ENCODE measurements at places on chromosomes 16 and 17.
A peak's percentile ranks its signal among the peaks of the same experiment; 100 is the strongest.

- H3K4me1 ChIP-seq: peaks cover 36% of the 10 kb centered on the region
- no peaks in the 10 kb centered on the region for H3K27me3 ChIP-seq
- H3K4me3 ChIP-seq: peak overlapping the region; percentile 28
- H3K36me3 ChIP-seq: 0 out of 2 replicates have a peak, but pooled peaks cover 5% of the 10 kb centered on the region
- DNase-seq: no peak
Observed at GRCh38 chr16:87457061-87457611, 35.7 kb downstream of the ZCCHC14 start.

DNA sequence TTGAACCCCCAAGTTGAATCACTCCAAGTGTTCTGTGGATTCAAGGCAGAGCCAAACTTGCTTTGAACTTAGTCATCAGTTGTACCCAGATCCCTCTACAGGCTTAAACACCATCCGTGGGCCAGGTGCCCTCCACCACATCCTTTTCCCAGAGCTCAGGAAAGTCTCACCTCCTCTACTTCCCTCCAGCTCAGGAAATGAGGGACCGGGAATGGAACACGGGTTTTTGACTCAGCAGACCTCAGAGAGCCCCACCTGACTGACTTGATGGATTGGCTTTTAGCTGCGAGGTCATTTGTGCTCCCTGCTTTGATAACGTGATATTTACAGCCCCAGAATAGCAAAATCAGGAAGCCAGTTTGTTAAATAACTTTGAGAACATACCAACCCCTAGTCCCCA lies 20.1 kb downstream of the GID4 start:
- H3K4me1 ChIP-seq: no peaks in the 10 kb centered on the region
- no peak overlapping the region for H3K4me3 ChIP-seq
- H3K27ac ChIP-seq: peak overlapping the region; percentile 32
- peaks cover 25% of the 10 kb centered on the region for H3K36me3 ChIP-seq
- H3K27me3 ChIP-seq: no peaks in the 10 kb centered on the region

DNA sequence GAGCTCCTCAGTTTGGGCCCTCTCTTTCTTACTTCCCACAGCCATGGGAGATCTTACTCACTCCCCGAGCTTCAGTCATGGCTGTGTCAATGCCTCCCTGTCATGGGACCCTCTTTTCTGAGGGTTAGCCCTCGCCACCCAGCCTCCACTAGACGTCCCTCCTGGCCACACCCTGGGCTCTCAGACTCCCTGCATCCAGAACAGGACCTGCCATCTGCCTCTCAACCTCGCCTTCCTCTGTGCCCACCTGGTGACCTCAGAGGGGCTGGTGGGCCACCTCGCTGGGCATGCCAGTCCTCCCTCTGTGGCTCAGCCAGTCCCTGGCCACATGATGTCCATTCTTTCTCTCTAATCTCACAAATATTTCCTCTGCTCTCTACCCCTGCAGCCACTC lies 54.6 kb upstream of the MED9 start:
- no peaks in the 10 kb centered on the region for H3K4me1 ChIP-seq
- no peak overlapping the region for H3K4me3 ChIP-seq
- peaks cover 39% of the 10 kb centered on the region for H3K27me3 ChIP-seq
- no peak overlapping the region for H3K27ac ChIP-seq

- no peaks in the 10 kb centered on the region for H3K4me1 ChIP-seq
- H3K4me3 ChIP-seq: no peak overlapping the region
- DNase-seq: no peak
- H3K27ac ChIP-seq: no peak overlapping the region
Observed at GRCh38 chr17:51475730-51476129, 215.4 kb downstream of the UTP18 start.

DNA sequence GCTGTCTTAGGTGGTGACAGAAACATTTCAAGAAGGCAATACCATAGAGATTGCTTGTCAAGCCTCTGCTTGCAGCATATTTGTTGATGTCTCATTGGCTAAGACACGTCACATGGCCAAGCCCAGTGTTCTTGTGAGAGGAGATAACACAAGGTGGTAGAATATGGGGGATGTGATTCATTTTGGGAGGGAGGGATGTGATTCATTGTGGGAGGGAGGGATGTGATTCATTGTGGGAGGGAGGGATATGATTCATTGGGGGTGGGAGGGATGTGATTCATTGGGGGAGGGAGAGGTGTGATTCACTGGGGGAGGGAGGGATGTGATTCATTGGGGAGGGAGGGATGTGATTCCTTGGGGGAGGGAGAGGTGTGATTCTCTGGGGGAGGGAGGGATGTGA lies 470.5 kb upstream of the SALL1 start:
- no peak overlapping the region for H3K27ac ChIP-seq
- H3K4me3 ChIP-seq: no peak overlapping the region
- H3K27me3 ChIP-seq: peaks cover 13% of the 10 kb centered on the region

DNA sequence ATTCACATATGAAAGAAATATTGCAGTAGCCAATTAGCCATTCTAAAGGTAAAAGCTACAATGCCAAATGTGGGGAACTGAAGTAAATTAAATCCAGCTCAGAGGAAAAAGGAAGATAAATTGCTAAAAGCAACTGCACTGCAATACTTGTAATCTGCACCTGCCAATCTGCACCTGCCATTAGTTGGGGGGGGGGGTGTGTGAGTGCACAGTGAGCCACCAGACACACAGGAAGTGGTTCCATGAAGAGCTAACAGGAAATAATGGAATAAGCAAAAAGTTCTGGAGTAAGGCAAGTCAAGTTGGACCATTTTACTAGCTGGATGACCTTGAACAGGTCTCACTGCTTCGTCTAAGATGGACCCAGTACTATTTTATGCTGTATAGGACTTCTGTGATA lies 191.8 kb downstream of the PARN start:
- H3K4me1 ChIP-seq: no peaks in the 10 kb centered on the region
- H3K4me3 ChIP-seq: no peak overlapping the region

GRCh38 chr17:62950067-62950466 lies 16.0 kb upstream of the TANC2 start:
- DNase-seq: peak; percentile 81
- peaks cover 16% of the 10 kb centered on the region for H3K4me1 ChIP-seq
- H3K36me3 ChIP-seq: no peaks in the 10 kb centered on the region
- H3K4me3 ChIP-seq: no peak overlapping the region

DNA sequence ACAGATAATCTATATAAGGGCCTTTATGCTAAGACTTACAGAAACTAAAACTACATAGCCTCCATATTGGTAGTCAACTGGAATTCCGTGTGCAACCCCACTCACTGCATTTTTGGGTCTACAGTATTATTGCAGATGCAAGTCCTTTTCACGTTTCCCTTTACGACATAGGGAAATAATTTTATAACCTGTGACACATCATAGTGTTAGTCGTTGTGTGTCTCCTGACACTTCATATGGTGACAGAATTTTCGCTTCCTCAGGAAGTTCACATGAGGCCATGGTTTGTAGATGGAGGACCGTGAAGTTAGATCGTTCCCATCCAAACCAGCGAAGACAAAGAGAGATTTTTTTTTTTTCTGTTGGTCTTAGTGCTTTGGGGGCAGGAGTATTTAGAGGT lies 15.7 kb upstream of the MRC2 start:
- no peaks in the 10 kb centered on the region for H3K4me1 ChIP-seq
- no peaks in the 10 kb centered on the region for H3K27me3 ChIP-seq
- H3K4me3 ChIP-seq: no peak overlapping the region
- no peak overlapping the region for H3K27ac ChIP-seq
- peaks cover 18% of the 10 kb centered on the region for H3K36me3 ChIP-seq

DNA sequence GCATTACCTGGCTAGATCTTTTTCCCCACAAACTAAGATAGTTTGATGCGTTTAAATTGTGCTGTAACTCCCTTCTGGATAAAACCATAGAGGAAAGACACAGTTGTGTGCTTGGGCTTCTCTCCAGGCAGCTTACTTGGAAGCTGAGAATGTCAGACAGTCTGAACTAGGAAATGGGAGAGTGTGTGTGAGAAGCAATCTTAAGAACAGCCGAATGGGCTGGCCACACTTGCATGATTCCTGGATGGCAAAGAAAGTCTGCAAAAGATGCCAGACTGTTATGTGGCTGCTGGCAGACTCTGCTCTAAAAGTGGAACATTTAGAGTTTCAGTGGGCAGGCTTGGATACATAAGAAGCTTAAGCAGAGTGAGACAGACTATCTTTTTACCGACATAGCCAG lies 384.3 kb upstream of the PSMD7 start:
- H3K36me3 ChIP-seq: no peaks in the 10 kb centered on the region
- no peak for DNase-seq
- peaks cover 38% of the 10 kb centered on the region for H3K27me3 ChIP-seq
- no peaks in the 10 kb centered on the region for H3K4me1 ChIP-seq
- no peak overlapping the region for H3K4me3 ChIP-seq

GRCh38 chr17:47281216-47281615 lies 27.6 kb downstream of the ITGB3 start:
- no peak overlapping the region for H3K4me3 ChIP-seq
- peaks cover 51% of the 10 kb centered on the region for H3K4me1 ChIP-seq
- H3K36me3 ChIP-seq: no peaks in the 10 kb centered on the region
- no peak for DNase-seq
- H3K27ac ChIP-seq: no peak overlapping the region
- H3K27me3 ChIP-seq: no peaks in the 10 kb centered on the region

DNA sequence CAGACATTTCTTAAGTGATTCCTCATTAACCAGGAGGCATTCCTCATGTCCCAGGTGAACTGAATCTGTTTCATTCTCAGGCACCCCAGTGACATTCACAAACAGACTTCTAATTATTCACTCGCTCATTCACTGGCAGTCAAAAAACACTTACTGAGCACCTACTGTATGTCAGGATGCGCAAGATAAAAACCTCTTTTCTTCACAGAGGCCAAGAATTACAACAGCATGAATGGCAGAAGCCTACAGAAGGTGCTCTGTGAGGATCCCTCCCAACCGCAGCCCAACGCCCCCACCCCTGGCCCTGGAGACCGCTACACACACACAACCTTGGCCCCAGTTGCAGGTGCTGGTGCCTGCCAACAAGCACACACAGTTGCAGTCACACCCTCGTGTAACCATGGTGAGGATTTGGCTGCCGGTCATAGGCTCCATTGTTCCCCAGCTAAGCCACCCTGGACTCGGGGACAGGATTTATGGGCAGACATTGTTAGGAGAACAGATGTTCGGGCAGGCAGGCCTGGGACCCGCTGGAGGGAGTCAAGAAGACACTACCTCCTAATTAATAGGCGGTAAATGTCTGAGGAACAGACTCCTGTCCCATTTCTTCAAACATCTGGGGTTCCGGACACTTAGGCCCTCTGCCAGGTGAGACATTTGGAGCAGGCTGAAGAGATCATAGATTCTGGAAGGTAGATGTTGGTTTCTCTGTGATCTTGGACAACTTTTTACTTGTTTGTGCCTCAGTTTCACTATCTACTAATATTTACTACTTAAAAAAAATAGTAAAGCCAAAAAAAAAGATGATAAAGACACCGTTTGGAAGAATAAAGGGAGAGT lies 43.2 kb downstream of the CUEDC1 start:
- peaks cover 27% of the 10 kb centered on the region for H3K4me1 ChIP-seq
- H3K4me3 ChIP-seq: no peak overlapping the region
- H3K27ac ChIP-seq: no peak overlapping the region
- no peaks in the 10 kb centered on the region for H3K27me3 ChIP-seq
